ENCODE measurements at places on chromosomes 2 and 18. TPM values are rescaled to one million over a fixed set of nuclear protein-coding genes. Genes with fewer than 3 reads are reported as not detected.

GRCh38 chr18:70450426-70451253 is 161.8 kb downstream of the SOCS6 start:
- H3K4me3 ChIP-seq: no peak overlapping the region
- peak overlapping the region; percentile 92 for H3K27ac ChIP-seq
- H3K27me3 ChIP-seq: no peaks in the 10 kb centered on the region
- no peak for DNase-seq
- H3K4me1 ChIP-seq: peaks cover 16% of the 10 kb centered on the region

DNA sequence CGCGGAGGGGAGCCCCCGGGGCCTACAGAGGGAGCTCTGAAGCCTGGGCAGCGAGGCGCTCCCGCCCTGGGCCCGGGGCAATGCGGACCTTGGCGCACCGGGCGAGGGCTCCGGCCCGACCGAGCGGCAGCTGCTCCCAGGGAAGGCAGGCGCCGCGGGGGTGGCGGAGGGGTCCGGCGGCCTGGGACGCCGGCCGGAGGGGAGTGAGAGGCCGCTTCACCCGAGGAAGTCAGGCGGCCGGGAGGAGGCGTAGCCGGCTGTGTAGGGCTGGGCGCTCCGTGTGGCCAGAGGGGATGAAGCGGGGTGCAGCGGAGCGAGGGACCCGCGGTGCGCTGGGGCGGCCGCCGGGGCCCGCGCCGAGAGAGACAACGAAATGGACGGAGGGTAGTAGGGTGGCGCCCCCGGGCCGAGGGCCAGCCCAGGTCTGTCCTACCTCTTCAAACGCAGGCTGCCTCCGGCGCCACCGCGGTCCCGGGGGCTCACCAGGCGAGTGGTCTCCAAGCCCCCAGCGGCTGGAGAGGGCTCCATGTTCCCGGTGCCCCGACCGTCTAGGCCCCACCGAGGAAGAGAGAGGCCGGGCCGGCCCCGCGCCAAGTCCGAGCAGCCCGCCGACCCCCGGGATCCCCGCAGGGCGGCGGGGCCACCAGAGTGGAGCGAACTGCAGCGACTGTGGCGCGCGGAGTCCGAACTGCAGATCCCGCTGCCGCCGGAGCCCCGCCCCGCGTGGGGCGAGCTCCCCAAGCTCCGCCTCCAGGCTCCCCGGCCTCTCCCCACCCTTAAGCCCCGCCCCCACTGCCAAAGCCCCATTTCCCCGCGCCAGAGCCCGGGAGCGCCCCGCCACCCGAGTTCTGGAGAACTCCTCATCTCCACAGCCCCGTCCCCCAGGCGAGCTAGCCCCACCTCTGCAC is at the start of gene SLC30A3:
TSS of gene SLC30A3 (minus strand) at position 669 of the 908 bp plus-strand sequence. CDS start at position 528, 141 bp downstream.
- H3K36me3 ChIP-seq: no peaks in the 10 kb centered on the region
- H3K27ac ChIP-seq: no peak within 1 kb of the TSS
- DNase-seq: no peak

- no peaks in the 10 kb centered on the region for H3K36me3 ChIP-seq
- H3K27me3 ChIP-seq: no peaks in the 10 kb centered on the region
- H3K4me1 ChIP-seq: no peaks in the 10 kb centered on the region
- no peak for DNase-seq
Measured at GRCh38 chr18:48806551-48807261, 144.1 kb downstream of the SMAD7 start.

DNA sequence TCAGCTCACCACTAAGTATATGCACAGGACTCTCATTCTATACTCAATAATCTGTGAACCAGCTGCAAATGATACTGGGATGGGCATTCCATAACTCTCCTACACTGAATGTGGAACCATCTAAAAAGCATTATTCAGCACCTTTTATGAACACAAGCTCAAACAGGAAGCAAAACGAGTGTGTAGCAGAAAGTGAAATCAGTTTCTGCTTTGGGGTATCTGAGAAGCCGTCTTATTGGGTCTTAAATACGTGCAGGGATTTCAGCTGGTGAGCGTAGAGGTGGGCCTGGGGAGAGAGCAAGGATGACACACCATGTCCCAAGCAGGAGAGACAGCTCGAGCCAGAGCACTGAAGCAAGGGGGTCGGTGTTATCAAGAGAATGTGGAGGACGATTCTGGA is 120.0 kb upstream of the TTN start:
- H3K36me3 ChIP-seq: no peaks in the 10 kb centered on the region
- H3K4me3 ChIP-seq: no peak overlapping the region
- H3K27me3 ChIP-seq: no peaks in the 10 kb centered on the region

Gene CNTNAP5
- total RNA-seq: not detected

Data from Panc1 (cell line).